Psoas muscle (tissue), 8 donors: ENCODE measurements at places on chromosomes 3 and 15. TPM values are rescaled to one million over a fixed set of nuclear protein-coding genes. Genes with fewer than 3 reads are reported as not detected.

The NR1I2 gene
- total RNA-seq: not detected

The SOX2 gene
- not detected for total RNA-seq

The SPINK8 gene
- not detected for total RNA-seq

GRCh38 chr3:187263270-187263669 is 28.3 kb downstream of the MASP1 start:
- no peaks in the 10 kb centered on the region for H3K36me3 ChIP-seq
- H3K27me3 ChIP-seq: no peaks in the 10 kb centered on the region
- no peak overlapping the region for H3K4me3 ChIP-seq
- peaks cover 26% of the 10 kb centered on the region for H3K4me1 ChIP-seq

DNA sequence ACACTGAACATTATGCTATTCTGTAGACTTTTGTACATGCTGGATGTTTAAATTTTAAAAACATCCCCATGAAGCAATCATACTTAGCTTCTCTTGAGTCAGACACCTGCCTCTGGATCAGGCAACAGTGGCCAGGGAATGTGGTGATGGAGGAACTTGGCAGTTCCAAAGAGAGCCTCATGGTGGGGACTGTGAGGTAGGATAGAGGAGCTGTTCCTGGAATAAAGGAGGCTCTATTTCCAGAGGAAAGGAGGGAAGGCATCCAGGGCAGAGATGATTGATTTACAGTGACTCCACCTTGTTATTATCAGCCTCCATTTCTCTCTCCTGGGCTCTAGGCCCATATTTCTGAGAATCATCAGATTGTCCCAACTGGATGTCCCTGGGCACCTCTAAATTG is 35.0 kb upstream of the ABHD17C start:
- no peak overlapping the region for H3K27ac ChIP-seq
- H3K4me1 ChIP-seq: no peaks in the 10 kb centered on the region
- no peaks in the 10 kb centered on the region for H3K27me3 ChIP-seq
- DNase-seq: no peak
- no peaks in the 10 kb centered on the region for H3K36me3 ChIP-seq

- H3K27ac ChIP-seq: no peak overlapping the region
- H3K27me3 ChIP-seq: peaks cover 4% of the 10 kb centered on the region
- H3K36me3 ChIP-seq: no peaks in the 10 kb centered on the region
Observed at GRCh38 chr15:59746777-59747176, 57.7 kb upstream of the BNIP2 start.

DNA sequence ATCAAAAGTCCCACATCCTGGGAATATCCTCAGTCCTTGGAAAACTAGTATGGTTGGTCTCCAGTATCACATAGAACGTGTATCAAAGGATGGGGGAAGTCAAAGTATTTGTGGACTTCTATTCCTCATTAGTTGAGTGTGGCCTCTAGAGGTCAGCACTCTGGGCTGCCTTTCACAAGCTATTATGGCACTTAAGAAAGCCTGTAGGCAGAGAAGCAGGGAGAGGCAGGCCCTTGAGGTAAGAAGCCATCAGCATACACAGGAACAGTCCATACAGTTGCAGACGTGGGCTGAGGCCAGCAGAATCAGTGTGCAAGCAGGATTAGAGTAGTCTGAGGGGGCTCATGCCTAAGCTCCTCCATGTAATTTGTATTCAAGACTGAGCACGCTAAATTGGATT is 341.7 kb downstream of the CLSTN2 start:
- no peak for DNase-seq
- H3K27me3 ChIP-seq: no peaks in the 10 kb centered on the region
- H3K27ac ChIP-seq: no peak overlapping the region
- H3K36me3 ChIP-seq: no peaks in the 10 kb centered on the region
- H3K4me3 ChIP-seq: no peak overlapping the region
- no peaks in the 10 kb centered on the region for H3K4me1 ChIP-seq

DNA sequence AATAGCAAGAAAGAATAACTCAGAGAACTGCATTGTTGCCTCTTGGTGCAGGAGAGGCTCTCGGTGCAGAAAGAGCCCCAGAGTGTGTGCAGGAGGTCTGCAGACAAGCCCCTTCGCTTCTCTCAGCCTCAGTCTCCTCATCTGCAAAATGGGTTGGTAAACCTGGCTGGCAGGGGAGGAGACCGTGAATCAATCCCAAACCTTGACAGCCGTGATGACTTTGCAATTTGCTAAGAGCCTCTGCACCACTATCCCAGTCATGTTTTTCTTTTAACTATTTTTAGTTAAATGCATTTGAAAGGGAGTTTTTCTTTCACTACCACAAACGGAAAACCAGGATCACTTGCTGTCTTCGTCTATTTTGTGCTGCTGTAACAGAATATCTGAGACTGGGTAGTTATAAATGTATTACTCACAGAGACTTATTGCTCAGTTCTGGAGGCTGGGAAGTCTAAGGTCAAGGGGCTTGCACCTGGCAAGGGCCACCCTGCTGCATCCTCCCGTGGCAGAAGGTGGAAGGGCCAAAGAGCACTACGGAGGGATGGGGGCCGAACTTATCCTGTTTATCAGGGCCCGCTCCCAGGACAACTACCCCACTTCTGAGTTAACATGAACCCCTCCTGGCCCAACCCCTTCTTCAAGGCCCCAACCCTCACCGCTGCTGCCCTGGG is 14.2 kb upstream of the IQSEC1 start:
- no peak overlapping the region for H3K27ac ChIP-seq
- H3K4me1 ChIP-seq: no peaks in the 10 kb centered on the region
- no peaks in the 10 kb centered on the region for H3K27me3 ChIP-seq
- H3K4me3 ChIP-seq: no peak overlapping the region
- DNase-seq: no peak
- H3K36me3 ChIP-seq: no peaks in the 10 kb centered on the region
